Activated naive CD8-positive, alpha-beta T cell treated with anti-CD3 and anti-CD28 coated beads, Interleukin-2, amount 50 U/mL, for 16 hours (primary cell): ENCODE measurements at places on chromosomes 11 and 22.

DNA sequence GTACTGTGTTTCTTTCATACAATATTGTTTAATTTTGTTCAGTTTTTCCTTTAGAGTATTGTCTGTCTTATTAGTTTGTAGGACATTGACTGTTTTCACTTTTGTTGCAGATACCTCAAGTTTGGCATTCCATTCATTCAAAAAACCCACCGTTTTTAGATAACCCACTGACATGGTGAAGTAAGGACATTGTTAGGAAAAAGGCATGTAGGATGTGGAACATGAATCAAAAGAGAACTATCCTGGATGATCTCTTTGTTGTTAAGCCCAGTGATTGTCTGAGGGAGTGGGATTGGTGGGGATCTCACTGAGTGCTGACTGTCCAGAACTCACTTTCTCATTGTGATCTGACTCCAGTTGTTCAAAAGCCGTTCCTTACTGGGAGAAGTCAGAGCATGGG is 119.3 kb downstream of the TEAD1 start:
- DNase-seq = no peak

GRCh38 chr22:38940811-38941384 is 16.5 kb upstream of the APOBEC3A start:
- DNase-seq = no peak

- DNase-seq = no peak
Observed at GRCh38 chr11:121439337-121439736, 12.8 kb upstream of the SORL1 start.

GRCh38 chr11:111598559-111598958 is 3.7 kb upstream of the SIK2 start:
- DNase-seq = no peak

DNA sequence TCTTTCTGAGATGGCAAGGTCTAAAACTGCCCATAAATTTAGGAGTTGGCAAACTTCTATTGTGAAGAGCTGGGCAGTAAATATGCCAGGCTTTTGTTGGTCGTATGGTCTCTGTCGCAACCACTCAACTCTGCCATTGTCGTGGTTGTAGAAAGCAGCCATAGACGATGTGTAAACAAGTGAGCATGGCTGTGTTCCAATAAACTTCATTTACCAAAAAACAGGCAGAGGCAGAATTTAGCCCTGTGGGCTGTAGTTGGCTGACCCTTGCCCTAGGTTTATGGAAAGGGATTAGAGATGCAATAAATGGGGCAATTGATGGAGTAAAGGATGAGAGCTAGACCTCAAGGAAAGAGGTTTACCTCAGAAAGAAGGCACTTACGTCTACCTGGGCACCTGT is 17.6 kb downstream of the YPEL4 start:
- DNase-seq = no peak

- no peak for DNase-seq
Observed at GRCh38 chr11:110565357-110566336, 135.9 kb downstream of the FDX1 start.

DNA sequence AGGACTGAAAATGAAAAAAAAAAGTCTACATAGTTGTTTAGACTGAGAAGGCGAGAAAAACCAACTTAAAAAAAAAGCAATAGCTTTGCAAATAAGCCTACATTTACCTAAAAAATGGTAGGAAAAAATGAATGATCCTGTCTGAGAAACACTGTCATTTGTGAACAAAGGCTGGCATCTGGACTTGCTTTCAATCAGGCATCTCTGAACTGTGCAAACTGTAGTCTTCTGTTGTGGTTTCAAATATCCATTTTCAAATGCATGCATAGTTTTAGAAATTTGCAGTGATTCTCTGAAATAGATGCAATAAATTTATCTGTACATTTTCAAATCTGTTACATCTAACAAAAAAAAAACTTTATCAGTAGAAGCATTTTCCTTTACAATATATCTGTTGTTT is 106.1 kb upstream of the LUZP2 start:
- no peak for DNase-seq

GRCh38 chr11:2187280-2187707 is 15.7 kb upstream of the TH start:
- no peak for DNase-seq

- no peak for DNase-seq
Observed at GRCh38 chr11:57277845-57278720, 41.0 kb upstream of the APLNR start.

- no peak for DNase-seq
Observed at GRCh38 chr11:123594921-123595320, 59.5 kb downstream of the SCN3B start.

GRCh38 chr11:110966131-110966530 is 253.9 kb upstream of the ARHGAP20 start:
- no peak for DNase-seq

GRCh38 chr22:19360300-19360792 is 68.8 kb upstream of the CLTCL1 start:
- DNase-seq = no peak

DNA sequence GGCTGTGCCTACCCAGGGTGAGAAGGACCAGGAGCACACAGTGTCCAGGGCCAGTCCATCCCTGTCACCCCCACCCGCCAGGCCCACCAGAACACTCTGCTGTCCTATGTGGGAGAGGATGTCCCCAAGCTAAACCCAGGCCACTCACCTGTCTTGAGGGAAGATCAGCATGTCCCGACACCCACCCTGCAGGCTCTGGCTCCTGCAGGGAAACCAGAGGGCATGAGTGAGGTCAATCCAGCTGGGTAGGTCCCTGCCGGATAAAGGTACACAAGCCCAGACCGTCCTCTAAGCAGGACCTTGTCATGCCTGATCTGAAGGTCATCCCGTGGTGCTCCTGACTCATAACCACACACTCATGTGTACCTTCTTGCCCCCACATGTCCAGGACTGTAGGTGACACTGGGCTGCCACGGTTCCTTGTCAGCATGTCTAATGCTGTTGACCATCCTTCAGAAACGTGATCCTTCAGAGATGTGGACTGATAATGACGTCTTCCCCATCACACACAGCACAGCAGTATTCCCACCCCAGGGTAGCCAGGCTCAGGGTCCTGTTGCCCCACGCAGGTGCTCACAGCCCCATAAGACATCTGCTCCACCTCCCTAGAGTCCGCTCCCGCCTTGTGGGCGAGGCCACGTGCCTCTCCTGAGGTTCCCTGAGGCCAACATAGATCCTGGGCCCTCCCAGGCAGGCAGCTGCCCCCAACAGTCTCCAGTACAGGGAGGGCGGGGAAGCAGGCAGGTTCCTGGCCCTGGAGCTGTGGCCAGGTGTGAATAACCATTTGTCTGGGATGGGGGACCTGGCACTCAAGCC is 6.1 kb downstream of the ARVCF start:
- no peak for DNase-seq

- DNase-seq = no peak
Observed at GRCh38 chr11:60771146-60771545, 14.0 kb upstream of the MS4A10 start.

DNA sequence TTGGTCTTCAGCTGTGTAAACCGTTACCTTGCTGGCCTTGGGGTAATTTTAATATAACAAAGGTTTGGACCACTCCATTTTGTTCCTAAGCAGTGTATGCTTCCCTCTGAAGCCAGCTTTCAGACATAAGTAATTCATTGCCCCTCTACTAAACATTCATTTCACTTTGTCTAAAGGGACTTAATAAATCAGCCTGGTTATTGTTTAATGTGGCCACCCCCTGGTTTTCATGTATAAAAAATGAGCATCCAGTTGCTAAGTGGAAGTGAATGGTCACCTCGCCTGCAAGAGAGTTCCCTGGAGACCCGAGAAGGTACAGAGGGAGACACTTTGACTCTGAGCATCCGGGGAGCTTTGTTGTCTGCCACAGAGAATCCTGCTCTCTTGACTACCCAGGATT is 3.9 kb downstream of the ABTB2 start:
- DNase-seq = no peak

DNA sequence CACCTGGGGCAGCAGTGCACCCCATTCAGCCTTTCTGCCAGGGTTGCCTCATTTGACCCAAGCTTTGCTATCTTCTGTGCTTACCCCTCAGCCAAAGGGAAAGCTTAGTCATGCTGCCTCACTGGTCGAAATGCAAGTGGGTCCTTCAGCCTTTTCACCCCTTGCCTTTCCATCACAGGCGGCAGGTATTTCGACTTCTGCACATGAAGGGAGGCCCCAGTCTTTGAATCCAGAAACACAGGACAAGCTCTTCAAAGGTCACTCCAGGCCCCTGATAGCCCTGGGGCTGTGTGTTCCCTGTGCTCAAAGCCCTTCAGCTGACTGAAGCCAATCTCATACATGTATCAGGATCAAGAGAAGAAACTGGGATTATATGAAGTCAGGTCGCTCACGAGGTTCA is 129.7 kb downstream of the SNX19 start:
- DNase-seq = no peak

DNA sequence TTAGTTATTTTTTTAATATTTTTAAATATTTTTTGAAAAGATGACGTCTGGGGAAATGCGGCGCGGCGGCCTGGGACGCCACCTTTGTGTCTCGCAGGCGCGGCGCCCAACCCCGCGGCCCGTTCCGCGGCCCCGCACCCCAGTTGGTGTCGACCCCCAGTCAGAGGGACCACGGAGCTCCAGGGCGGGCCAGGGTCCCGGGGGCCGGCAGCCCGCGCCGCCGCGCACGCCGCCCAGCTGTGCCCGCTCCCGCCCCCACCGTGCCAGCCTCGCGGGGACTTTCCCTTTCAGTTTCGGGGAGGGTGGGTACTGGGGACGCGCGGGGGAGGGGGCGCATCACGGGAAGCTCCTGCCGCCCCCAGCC is 1.6 kb downstream of the CCND1 start:
- DNase-seq = peak; percentile 30

DNA sequence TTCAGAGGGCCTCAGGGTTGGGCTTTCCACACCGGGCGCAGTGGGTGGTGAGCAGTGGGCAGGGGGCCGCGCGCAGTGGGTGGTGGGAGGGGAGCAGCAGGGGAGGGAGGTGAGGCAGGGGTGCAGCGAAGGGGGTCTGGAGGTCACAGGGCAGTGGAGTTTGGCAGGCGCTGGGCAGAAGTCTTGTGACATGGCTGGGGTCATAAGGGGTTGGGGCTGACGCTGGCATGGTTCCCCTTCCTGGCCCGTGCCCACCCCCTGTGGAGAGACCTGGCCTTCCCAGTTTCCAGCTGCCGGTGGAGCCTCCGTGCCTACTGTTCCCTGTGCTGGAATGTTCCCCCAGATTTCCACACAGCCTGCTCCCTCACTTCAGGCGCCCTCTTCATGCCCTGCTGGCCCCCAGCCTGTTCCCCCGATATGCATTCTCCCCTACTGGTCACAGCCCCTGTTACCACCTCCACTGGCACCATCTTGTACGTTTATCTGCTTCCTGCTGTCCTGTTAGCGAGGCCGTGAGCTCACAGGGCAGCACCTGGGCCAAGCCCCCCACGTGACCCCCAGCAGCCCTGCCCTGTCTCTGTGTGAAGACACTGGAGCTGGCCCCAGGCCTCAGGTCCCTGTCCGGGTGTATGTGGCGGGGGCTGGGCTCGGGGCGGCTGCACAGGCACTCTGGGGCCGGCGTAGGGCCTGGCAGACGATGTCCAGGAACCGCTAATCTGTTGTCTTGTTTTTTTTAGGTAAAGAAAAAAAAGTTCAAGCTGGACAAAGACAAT is 111.6 kb downstream of the KCNQ1OT1 start:
- DNase-seq = no peak

DNA sequence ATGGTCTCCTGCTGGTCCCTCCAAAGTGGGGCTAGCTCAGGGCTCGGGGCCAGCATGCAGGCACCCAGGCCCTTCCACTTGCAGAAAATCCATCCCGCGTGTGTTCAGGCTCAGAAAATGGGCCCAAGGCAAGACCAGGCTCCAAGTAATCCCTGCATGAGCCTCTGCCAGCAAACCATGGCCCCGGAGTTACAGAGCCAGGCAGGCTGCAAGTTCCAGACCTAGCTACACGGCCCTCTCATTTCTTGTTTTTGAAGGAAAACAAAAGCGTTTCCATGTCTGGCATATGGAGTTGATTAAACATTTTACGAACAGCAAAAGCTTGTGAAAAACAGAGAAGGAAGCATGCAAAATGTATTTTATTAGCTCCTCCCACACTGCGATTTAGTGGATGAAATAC is 29.7 kb downstream of the KIAA0930 start:
- no peak for DNase-seq

GRCh38 chr11:62805076-62805892 is at the start of gene NXF1:
Gene NXF1, minus strand, starts transcription at chr11:62805440. Its CDS starts 84 bp downstream, at chr11:62805356.
- peak; percentile 85 for DNase-seq

GRCh38 chr11:15737320-15737719 is 619.0 kb downstream of the SOX6 start:
- no peak for DNase-seq
